Femur (tissue), 1 donor: ENCODE measurements at places on chromosomes 6 and 20.

DNA sequence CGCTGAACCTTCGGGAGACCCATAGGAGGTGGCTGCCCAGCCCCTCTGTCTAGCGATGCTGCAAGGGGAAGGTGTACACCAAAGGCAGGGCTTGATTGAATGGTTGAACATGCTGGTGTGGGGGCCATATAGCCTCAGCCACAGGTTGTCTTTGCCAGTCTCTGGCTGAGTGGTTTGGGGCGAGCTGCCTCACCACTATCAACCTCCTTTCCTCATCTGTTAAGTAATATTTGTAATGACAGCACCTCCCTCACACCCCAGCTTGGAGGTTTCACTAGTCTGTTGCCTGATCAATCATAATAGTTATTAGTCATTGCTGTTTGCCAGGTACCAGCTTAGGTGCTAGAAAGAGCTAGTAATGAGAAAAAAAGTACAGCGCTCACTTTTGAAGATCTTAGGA is 11.8 kb upstream of the ZNF831 start:
- DNase-seq, result no peak

- DNase-seq, result no peak
Observed at GRCh38 chr6:33974030-33974429, 170.2 kb upstream of the MLN start.

- no peak for DNase-seq
Observed at GRCh38 chr20:37729452-37729851, 35.6 kb downstream of the CTNNBL1 start.

DNA sequence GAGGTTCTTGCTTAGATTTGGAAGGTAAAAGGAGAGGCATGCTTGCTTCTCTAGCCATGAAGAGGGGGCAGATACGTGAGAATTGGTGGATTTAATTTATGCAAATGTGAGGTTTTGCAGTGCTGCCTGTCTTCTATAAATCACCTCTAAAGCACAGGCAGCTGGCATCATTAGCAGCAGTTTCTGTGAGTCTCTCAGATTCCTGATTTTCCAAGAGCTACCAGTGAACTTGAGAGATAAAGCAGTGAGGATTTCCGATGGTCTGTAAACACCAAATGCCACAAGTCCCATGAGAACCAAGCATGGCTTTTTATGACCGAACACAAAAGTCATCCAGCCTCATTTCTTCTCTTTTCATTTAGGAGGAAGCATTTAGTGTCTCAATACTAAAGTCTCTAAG is 3.2 kb upstream of the SIRPB2 start:
- no peak for DNase-seq

DNA sequence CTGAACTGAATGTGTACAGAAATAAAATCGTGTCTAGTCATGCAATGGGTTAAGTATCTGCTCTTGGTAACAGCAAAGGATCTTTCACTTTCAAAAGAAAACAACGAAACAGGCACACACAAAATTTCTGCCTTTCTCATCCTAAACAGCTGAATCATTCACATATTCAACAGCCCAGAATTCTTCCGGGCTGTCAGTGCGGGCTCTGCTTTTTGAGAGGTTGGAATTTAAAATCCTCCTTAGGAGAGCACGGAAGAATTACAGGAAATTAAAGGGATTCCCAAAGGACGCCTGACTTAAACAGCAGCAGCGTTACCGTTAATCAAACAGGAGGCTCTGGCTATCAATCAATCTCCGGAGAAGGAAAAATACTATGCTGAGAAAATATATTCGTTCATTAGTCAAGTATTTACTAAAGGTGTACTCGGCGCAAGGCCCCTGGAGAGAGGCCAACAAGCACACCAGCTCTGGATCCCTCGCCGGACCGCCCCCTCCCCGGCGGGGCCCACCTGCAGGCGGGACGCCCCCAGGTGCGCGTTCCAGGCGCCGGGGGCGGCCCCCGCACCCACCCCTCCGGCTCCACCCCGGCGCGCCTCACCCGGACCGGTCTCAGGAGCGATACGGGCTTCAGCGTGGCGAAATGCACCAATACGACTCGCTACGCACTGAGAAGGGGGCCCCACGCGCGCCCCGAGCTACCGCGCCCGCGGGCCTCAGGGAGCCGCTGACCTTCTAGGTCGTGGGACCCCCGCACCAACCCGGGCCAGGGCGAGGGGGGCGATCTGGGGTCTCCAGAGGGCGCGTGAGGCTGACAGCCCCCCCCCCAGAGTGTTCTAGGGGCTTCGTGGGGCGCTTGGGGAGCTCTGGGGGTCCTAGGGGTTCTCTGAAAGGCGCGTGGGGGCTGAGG is 1.0 kb downstream of the NAPB start:
- peak; percentile 53 for DNase-seq

DNA sequence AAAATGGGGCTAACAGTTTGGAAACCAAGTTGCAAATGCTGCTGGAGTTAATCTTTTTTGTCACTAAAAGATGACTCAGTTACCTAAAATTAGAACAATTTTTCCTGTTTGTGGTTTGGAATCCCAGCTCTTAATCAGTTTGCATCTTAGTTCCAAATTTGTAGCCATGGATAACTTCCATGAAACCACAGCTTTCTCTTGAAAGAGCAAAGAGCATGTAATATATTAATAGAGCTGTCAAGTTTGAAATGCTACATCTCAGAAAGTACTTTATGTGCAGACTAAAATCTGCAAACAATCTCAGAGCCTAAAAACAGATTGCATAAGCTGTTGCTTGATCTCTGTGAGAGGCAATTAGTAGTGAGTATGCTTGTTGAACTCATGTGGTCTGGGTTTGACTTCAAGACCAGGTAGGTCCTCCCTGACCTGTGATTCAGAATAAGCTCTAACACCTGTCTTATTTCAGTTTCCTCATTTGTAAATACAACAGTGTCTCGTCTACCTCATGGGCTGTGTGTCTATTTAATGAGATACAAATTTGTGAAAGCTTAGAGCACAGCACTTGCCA is 23.5 kb downstream of the DHX35 start:
- DNase-seq, result no peak

GRCh38 chr6:68559070-68559469 is 76.0 kb upstream of the ADGRB3 start:
- no peak for DNase-seq

- no peak for DNase-seq
Observed at GRCh38 chr6:7136859-7137334, 29.1 kb downstream of the RREB1 start.

GRCh38 chr6:82995066-82995465 is 70.6 kb downstream of the UBE3D start:
- DNase-seq, result no peak

- no peak for DNase-seq
Observed at GRCh38 chr6:160069050-160069454, 52.6 kb upstream of the SLC22A1 start.

DNA sequence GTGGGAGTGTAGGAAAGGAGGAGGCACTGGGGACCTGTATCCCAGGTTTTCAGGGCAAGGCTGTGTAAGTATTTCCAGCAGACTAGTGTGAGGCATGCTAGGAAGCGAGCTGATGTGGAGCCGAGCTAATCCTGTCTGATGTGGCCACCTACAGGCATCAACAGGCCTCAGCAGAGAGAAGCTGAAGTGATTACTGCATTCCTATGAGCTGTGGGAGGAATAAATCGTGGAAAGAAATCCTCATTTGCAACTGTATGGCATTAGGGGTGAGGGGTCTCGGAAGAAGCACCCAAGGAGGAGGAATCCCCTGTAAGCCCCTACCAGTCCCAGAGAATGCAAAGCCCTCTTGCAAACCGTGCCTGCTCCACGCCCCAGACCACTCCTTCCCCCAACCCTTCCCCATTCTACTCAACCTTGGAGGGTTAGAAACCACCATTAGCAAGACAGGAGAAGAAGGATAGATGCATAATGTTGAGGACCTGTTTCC is 41.6 kb downstream of the C6orf15 start:
- peak; percentile 61 for DNase-seq

DNA sequence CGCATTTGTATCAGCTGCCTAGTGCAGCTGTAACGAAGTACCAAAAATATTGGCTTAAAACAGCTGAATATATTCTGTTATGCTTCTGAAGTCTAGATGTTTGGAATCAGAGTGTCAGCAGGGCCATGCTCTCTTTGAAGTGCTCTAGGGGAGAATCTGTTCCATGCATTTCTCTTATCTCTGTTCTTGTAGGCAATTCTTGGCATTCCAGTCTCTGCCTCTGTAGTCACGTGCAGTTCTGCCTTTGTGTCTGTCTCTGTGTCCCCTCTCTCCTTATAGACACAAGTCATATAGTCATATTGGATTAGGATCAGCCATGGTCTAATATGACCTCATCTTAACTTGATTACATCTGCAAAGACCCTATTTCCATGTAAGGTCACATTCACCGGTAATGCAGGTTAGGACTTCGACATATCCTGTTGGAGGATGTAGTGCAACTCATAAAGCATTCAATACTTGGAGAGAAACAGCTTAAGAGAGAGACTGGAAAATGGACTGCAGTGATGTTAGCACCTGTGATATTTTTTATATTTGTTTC is 18.6 kb downstream of the FAM83B start:
- DNase-seq, result no peak

DNA sequence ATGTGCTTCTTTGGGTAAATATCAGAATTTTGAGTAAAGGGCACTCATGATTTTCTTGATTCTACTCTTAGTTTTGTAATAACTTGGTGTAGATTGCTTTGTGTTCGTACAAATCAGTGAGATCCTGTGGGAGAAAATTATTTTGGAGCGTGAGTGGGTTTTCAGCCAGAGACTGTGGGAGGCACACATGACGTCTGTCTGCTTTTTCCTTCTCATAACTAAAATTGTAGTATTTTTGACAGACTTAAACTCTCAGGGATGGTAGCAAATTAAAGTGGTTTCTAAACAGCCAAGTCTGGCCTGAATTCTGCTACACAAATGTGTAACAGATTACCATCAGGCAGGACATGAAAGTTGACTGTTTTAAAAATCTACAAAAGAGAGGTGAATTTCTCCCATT is 222.6 kb downstream of the OTOR start:
- DNase-seq, result no peak

DNA sequence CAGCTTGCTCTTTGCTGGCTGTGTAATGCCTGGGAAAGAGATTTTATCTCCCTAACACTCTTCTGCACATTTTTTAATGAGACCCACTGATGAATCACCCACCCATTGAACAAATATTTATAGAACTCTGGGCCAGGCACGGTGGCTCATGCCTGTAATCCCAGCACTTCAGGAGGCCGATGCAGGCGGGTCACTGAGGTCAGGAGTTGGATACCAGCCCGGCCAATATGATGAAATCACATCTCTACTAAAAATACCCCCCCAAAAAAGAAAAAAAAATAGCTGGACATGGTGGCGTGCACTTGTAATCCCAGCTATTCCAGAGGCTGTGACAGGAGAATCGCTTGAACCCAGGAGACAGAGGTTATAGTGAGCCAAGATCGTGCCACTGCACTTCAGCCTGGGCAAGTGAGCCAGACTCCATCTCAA is 82.1 kb upstream of the SIRPA start:
- DNase-seq, result no peak

DNA sequence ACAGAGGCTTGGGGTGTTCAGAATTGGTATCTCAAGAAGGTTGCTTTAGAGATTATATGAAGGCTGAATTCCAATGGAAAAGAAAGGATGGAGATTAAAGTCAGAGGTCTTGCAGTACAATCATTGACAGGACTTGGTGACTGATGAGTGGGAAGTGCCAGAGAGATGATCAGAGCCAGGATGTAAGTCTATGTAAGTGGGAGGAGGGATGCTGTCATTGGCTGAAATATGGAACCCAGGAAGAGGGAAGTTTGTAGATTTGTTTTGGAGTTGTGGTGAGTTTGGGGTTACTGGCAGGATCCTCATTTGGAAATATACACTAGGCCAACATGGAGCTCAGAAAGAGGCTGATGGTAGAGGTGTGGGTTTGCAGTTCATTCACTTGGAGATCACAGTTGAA is 23.8 kb upstream of the TNFAIP3 start:
- DNase-seq, result no peak

DNA sequence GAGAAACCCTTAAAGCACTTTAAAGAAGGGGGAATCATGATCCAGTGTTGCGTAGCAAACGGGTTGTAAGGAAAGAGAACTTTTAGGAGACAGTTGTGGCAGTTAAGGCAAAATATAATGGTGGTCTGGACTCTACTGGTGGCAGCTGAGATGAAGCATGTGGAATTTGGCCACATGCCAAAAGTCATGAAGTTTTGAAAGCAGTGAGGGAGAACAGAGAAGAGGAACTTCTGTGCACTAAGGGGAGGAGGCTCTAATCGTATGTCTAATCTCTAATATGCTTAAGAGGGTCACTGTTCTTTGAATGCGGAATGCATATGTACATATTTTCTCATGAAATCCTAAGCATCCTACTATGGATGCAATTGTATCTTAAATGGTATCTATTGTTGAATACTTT is 91.5 kb downstream of the RIMS1 start:
- no peak for DNase-seq

GRCh38 chr6:24856901-24857670 is 58.4 kb upstream of the ARMH2 start:
- DNase-seq, result no peak

GRCh38 chr20:53625311-53626129 is 31.9 kb upstream of the ZNF217 start:
- no peak for DNase-seq

- no peak for DNase-seq
Observed at GRCh38 chr6:128554302-128554701, 33.9 kb upstream of the PTPRK start.

DNA sequence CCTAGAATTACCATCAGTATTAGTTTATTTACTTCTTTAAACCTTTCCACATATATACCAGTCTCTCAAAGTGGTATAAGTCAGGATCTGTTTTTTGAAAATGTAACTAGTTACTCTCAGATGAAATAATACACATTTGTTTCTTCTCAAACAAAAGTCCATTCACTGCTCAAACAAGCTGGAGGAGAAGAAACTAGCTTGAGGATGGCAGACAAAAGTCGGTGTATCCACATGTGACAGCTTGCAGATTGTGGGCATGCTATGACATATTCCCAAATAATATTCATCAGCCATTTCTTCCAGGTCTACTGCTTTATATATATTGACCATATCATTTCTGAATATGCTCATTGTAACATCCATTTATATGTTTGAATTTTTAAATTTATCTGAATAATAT is 197.4 kb upstream of the KCNQ5 start:
- no peak for DNase-seq

GRCh38 chr6:156618600-156619205 is 158.5 kb upstream of the ARID1B start:
- no peak for DNase-seq

GRCh38 chr20:41669708-41670263 is 51.6 kb upstream of the CHD6 start:
- no peak for DNase-seq

GRCh38 chr6:30875244-30876038 is 8.9 kb upstream of the DDR1 start:
- DNase-seq, result no peak

DNA sequence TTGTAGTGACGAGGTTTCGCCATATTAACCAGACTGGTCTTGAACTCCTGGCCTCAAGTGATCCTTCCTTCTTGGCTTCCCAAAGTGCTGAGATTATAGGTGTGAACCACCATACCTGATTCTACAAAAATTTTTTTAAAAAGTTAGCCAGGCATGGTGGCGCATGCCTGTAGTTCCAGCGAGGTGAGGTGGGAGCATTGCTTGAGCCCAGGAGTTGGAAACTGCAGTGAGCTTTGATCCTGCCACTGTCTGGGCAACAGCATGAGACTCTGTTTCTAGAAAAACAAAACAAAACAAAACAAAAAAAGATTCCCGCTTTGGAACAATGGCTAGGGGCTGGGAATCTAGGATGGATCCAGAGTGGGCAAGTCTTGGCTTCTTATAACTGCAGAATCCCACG is 35.1 kb upstream of the SALL4 start:
- no peak for DNase-seq
